ENCODE measurements at places on chromosomes 2 and 18.

GRCh38 chr2:45776160-45776955 lies 124.9 kb downstream of the PRKCE start:
- DNase-seq = no peak

- DNase-seq = no peak
Measured at GRCh38 chr18:3709205-3709604, 259.2 kb downstream of the TGIF1 start.

DNA sequence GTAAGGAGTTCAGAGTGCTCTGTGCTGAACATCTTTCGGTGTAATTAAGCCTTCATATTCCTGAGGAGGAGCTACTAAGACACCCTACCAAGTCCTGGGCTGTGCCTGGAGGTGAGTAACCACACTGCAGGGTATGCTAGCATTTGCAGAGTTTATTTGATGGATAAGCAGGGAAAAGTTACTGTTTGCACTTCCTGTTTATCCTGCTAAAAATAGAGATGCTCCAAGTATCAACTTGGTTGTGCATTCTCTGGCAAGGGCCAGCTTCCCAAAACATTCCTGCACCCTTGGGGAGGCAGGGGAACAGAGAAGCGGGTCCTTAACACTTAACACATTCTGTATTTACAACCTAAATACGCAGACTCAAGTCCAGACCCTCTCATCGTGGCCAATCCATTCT lies 49.8 kb downstream of the PARD6G start:
- DNase-seq = no peak

GRCh38 chr18:13455960-13456481 lies 237.5 kb downstream of the LDLRAD4 start:
- DNase-seq = no peak

- no peak for DNase-seq
Measured at GRCh38 chr2:26735883-26736588, 28.0 kb upstream of the SLC35F6 start.

DNA sequence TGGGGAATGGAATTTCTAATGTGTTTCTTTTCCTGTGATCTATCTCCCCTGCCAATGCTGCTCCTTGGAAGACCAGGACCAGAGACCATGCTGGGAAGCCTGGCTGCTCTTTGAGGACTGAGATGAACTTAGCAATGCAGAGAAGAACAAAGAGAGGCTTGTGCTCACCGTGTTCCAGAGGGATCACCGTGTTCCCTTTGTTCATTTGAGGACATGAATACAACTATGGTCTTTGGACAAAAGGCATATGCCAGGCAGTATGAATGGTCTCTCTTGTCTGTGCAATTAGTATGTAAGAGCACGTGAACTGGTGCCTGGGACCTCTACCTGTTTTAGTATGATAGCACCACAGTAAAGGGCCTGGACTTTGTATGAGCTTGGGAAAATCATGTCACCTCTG lies 139.9 kb downstream of the TDRD15 start:
- DNase-seq = no peak

DNA sequence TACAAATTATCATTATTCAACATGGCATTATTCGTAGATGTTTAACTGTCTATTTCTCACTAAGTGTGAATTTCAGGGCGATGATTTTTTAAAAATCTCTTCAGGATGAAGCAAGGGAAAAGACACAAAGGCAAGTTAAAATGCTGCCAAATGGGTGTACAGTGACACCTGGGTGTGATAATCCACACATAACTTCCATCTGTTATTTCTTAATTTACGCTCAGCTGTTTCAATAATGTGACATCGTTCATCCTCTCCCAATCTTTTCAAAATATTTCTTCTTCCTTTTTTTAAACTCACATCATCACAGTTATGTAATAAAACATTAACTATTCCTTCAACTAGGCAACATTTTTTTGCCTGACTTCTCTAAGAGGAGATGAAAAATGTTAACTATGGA lies 10.6 kb downstream of the PDE1A start:
- no peak for DNase-seq

DNA sequence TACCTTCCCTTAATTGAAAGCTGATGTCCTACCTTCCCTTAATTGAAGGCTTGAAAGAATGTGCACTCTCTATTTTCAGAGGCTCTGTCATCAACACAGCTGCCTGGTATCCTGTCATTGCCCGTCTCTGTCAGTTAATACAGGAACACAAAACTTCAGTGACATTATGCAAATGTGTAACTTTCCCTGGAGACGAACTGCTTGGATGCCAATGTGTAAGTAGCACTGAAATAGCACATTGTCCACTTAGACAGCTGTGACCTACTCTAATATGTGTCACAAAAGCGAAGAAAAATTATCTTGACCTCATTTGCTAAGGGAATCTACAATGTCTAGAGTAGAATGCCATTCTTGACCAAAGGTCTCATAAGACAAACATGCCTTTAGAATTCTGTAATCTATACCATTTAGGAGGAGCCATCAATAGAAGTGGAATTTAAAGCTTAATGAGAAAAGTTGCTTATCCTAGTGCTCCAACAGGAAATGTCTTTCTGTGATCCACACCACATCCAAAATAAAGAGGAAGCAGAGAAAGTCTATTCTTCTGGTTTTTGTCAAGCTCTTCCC lies 138.1 kb downstream of the BARD1 start:
- DNase-seq = no peak

GRCh38 chr2:201407265-201407664 lies 44.0 kb downstream of the TRAK2 start:
- DNase-seq = no peak

DNA sequence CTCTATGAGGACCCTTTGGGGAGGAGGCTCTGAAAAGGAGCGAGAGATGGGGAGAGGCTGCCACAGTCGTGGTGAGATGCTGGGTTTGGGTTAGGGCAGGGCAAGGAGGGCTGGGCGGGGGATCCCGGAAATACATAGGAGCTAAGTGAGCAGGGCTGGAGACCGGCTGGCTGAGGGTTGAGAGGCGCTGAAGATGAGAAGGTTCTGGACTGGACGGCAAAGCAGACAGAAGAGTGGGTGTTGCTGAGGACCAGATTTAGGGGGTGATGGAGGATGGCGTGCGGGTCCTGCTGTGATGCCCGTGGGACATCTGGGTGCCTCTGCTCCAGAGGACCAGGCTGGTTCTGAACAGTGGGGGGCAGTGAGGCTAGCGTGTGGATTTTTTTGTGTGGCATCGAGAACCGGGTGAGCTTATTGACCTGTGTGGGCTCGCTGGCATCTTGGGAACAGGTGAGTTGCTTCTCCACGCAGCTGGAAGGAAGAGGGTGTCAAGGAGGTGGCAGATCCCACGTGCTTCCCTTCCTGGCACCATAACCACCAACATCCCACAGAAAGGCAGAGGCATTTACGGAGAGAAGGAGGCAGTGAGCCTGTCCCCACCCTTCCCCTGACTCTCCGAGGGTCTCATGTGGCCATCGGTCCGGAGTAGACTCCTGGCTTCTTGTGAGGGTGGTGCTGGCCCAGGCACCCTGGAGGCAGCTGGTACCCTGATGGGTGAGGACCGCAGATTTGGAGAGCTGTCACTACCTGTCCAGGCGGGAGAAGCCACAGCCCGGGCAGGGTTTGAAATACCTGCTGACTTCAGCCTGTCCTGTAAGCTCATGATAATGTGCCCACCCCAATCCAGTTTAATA lies 70.3 kb downstream of the ASB1 start:
- no peak for DNase-seq

DNA sequence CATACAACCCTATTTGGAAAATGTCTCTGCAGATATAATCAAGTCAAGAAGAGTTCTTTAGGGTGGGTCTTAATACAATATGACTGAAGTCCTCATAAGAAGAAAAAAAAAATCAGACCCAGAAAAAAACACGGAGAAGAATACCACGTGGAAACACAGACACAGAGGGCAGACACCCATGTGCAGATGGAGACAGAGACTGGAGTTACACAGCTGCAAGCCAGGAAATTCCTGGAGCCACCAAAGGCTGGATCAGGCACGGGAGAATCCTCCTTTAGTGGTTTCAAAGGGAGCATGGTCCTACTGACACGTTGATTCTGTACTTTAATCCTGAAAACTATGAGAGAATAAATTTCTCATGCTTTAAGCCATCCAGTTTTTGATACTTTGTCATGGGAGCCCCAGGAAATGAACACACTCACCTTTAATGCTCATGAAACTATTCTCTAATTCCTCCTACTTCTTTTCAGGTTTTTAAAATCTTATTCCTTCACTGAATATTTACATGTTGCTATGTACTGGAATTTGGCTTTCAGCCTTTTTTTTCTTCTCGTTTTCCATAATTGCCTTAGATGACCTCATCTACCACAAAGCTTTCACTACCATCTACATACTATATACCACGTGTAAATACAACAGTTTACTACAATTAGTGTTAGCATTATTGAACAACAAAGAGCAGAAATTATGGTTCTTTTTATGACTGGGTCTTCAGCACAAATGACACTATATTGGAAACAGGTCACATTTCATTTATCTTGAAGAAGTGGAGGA lies 529.1 kb downstream of the IRS1 start:
- no peak for DNase-seq

- DNase-seq = no peak
Measured at GRCh38 chr2:128277961-128278681, 40.5 kb downstream of the HS6ST1 start.

GRCh38 chr2:63814114-63814513 lies 27.6 kb upstream of the UGP2 start:
- no peak for DNase-seq

DNA sequence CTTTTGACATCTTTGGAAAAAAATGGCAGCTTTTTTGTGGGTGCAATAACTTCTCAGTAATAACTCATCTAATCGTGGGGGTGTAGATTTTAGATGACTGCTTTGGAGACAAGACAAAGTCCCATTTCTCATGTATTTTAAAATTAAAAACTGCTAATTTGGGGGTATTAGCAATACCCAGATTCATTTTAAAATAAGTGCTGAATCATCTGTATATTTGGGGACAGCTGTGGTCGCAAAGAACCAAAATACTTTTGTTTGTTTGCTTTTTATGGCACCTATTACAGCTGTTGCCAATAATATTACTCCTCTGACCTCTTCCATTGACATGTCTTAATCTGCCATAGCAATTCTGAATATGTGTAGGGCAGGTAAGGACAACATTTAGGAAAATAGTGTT lies 45.4 kb downstream of the STAT1 start:
- DNase-seq = no peak

DNA sequence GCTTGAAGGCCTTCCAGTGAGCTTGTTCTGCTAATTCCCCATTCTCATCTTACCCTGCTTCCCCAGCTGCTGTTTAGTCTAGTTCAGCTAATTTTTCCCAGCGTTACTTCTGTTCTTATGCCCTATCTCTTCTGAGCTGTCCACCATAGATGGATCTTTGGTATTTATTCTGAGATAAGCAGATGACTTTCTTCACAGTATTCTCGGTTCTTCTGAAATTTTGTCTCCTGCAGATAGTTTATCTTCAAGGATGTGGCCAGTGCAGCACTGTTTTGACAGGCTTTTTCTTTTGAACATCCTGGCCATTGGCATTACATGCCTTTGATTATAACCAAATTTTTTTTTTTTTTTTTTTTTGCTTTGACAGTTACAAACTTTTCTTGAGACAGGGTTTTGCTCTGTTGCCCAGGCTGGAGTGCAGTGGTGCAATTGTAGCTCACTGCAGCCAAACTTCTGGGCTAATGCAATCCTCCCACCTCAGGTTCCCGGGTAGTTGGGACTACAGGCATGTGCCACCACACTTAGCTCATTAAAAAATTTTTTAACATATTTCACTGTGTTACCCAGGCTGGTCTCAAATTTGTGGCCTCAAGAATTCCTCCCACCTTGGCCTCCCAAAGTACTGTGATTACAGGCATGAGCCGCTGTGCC lies 134.2 kb downstream of the WDSUB1 start:
- no peak for DNase-seq

DNA sequence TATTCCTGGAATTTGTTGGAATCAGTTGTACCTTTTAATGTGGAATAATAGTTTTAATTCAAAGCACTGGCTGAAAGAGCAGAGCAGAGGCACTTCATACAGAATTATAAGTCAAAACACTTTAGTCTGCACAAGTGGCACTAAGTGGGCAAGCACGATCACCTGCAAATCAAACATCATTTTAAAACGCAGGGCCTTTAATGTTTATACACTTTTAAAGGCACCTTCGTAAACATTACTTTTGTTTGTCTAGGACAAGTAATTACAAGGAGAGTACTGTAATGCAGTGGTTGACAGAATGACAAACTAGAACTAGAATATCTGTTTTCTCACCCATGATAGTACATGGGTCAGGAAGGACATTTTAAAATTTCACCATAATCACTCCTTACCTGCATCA lies 36.4 kb downstream of the LANCL1 start:
- DNase-seq = no peak

DNA sequence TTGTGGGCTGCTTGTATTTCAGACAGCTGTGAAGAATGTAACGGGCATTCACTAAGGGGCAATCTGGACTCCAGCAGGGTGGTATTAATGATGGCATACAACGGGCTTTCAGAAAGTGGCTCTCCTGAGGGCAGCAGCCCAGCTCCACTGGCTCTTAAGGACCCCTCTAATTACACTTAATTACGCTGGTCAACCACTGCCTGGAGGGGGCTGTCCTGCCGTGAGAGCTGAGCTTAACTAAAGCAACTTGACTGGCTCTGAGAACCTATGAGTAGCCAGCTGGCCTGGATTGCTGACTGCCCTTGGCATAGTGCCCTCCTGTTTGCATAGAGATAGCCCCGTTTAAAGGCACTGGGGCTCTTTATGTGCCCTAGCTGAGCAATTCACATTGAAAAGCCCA lies 3.8 kb downstream of the LIPG start:
- no peak for DNase-seq

Data from MCF 10A (cell line).